Left lung (tissue), 14 donors: ENCODE measurements at places on chromosomes 1 and 21. TPM values are rescaled to one million over a fixed set of nuclear protein-coding genes. Genes with fewer than 3 reads are reported as not detected.

NID1 gene
- polyA plus RNA-seq: 232 TPM

PRDM15 gene
- 9.1 TPM for polyA plus RNA-seq

TBX15 gene
- 0.10 TPM for polyA plus RNA-seq

VANGL2 gene
- 38.7 TPM for polyA plus RNA-seq

- peaks cover 10% of the 10 kb centered on the region for H3K4me1 ChIP-seq
- H3K27ac ChIP-seq: no peak overlapping the region
- no peak overlapping the region for H3K4me3 ChIP-seq
- no peaks in the 10 kb centered on the region for H3K36me3 ChIP-seq
- DNase-seq: no peak
Measured at GRCh38 chr1:109112056-109112651, 1.8 kb upstream of the ELAPOR1 start.

GRCh38 chr1:36834586-36834985, 199.7 kb downstream of the GRIK3 start:
- H3K27ac ChIP-seq: no peak overlapping the region
- no peaks in the 10 kb centered on the region for H3K4me1 ChIP-seq

DNA sequence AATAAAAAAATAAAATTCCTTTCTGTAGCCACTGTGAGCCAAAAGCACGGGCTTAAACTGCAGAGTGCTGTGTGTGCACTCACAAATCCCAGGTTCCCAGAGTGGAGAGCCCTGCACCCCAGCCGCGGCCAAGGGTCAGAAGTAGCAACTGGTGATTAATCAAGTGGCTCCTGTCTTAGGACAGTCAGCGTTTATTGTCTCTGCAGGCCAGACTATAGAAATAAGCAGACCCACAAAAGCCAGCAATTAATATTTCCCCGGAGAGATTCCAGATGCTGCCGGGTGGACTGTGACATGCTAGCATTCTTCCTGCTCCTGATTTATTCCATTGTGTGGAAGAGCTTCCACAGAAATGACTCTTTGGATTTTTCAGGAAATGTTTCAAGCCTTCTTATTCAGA, 412.2 kb downstream of the KIF26B start:
- no peak for DNase-seq
- no peaks in the 10 kb centered on the region for H3K4me1 ChIP-seq
- H3K27me3 ChIP-seq: no peaks in the 10 kb centered on the region
- H3K36me3 ChIP-seq: no peaks in the 10 kb centered on the region
- H3K4me3 ChIP-seq: no peak overlapping the region

DNA sequence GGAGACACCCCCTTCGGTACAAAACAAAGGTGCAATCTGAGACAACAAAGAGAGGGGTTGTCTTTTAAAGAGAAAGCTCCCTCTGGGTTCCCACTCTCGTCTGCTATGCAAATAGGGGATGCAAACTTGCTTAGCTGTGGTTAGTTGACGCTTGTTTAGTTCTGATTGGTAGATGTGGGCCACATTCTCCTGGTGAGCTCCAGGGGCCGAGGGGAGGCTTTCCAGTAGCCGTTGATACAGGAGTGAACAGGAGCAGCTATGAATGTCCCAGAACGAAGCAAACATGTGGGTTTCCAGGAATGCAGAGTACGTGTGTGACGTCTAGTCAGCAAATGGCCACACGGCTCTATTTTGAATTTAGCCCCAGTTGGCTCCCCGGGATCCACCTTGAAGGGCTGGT, 14.7 kb downstream of the TFF2 start:
- H3K27me3 ChIP-seq: no peaks in the 10 kb centered on the region
- peak; percentile 19 for DNase-seq
- H3K4me3 ChIP-seq: no peak overlapping the region
- H3K27ac ChIP-seq: no peak overlapping the region
- no peaks in the 10 kb centered on the region for H3K36me3 ChIP-seq

GRCh38 chr1:218558271-218558810, 213.2 kb downstream of the TGFB2 start:
- DNase-seq: no peak
- H3K27ac ChIP-seq: no peak overlapping the region
- H3K4me3 ChIP-seq: no peak overlapping the region
- H3K4me1 ChIP-seq: no peaks in the 10 kb centered on the region
- no peaks in the 10 kb centered on the region for H3K36me3 ChIP-seq
- H3K27me3 ChIP-seq: no peaks in the 10 kb centered on the region

GRCh38 chr1:245997471-245998258, 509.4 kb downstream of the SMYD3 start:
- no peaks in the 10 kb centered on the region for H3K27me3 ChIP-seq
- no peaks in the 10 kb centered on the region for H3K4me1 ChIP-seq
- DNase-seq: no peak
- H3K27ac ChIP-seq: no peak overlapping the region
- H3K36me3 ChIP-seq: no peaks in the 10 kb centered on the region
- no peak overlapping the region for H3K4me3 ChIP-seq

GRCh38 chr1:116971258-116971860, 30.2 kb upstream of the CD101 start:
- no peak overlapping the region for H3K27ac ChIP-seq
- peaks cover 10% of the 10 kb centered on the region for H3K36me3 ChIP-seq
- no peak overlapping the region for H3K4me3 ChIP-seq

DNA sequence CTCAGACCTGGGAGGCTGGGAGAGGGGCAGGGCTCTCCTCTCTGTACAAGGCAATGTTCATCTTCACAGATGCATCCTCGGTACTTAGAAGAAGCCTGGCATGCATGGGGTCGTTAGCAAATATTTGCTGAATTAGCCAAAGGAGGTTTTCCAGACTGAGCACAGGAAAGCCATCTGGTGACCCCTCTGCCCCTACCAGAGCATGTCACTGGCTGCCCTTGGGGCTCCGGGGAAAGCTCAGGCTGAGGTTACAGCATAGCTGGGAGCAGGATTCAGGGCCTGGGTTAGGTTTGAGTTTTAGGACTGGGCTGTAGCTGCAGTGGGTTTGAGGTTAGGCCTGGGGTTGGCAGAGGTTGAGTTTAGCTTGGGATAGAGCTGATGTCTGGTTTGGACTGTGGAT, 43.4 kb upstream of the ZBTB40 start:
- no peak overlapping the region for H3K4me3 ChIP-seq
- no peaks in the 10 kb centered on the region for H3K36me3 ChIP-seq
- H3K27me3 ChIP-seq: peaks cover 17% of the 10 kb centered on the region
- no peak for DNase-seq

- no peak for DNase-seq
- H3K4me1 ChIP-seq: no peaks in the 10 kb centered on the region
- no peaks in the 10 kb centered on the region for H3K36me3 ChIP-seq
- no peak overlapping the region for H3K27ac ChIP-seq
- H3K27me3 ChIP-seq: no peaks in the 10 kb centered on the region
Measured at GRCh38 chr21:44487831-44488230, 32.5 kb downstream of the LRRC3 start.

DNA sequence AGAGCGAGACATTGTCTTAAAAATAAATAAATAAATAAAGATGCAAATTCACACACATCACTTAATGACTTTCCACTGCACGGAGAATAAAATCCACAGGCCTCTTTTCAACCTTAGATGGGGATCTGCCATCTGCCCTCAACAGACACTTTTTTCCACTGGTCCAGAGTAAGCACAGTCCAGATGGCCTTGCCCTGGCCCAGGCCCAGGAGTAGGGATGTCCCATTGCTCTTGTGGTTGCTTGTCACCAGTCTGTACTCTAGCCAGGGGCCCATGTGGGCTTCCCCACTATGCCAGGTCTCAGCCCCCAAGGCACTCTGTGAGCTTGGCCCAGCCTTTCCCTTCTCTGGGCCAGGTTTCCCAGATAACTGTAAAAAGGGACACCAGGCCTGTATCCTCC, 17.4 kb downstream of the PLOD1 start:
- no peaks in the 10 kb centered on the region for H3K27me3 ChIP-seq
- H3K4me1 ChIP-seq: peaks cover 5% of the 10 kb centered on the region
- no peak overlapping the region for H3K27ac ChIP-seq
- no peak overlapping the region for H3K4me3 ChIP-seq
- H3K36me3 ChIP-seq: peaks cover 88% of the 10 kb centered on the region
- no peak for DNase-seq

GRCh38 chr1:178684542-178685000, 40.5 kb upstream of the RALGPS2 start:
- H3K27ac ChIP-seq: no peak overlapping the region
- H3K36me3 ChIP-seq: no peaks in the 10 kb centered on the region
- no peak for DNase-seq
- H3K4me3 ChIP-seq: no peak overlapping the region
- H3K27me3 ChIP-seq: no peaks in the 10 kb centered on the region

GRCh38 chr1:58818075-58818474, 34.2 kb upstream of the JUN start:
- H3K4me3 ChIP-seq: no peak overlapping the region
- H3K4me1 ChIP-seq: peaks cover 44% of the 10 kb centered on the region
- DNase-seq: no peak
- no peaks in the 10 kb centered on the region for H3K36me3 ChIP-seq
- no peak overlapping the region for H3K27ac ChIP-seq
- H3K27me3 ChIP-seq: no peaks in the 10 kb centered on the region

DNA sequence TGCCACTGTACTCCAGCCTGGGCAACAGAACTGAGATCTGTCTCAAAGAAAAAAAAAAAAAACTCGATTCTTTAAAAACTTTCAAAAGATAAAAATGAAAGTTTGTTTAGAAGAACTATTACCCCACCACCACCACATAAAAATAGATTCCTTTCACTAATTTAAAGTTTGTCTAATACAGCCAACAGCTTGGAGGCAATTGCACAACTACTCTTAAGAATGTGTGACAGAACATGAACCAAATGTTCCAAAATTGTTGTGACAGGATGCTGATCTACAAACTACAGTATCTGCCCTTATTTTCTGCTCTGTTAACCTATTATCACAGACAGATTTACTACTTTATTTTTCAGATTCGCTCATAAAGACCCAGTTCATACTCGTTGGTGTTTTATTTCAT, 5.5 kb upstream of the TGFBR3 start:
- H3K36me3 ChIP-seq: no peaks in the 10 kb centered on the region
- DNase-seq: no peak
- H3K27ac ChIP-seq: peak overlapping the region; percentile 26
- H3K27me3 ChIP-seq: no peaks in the 10 kb centered on the region
- peaks cover 3% of the 10 kb centered on the region for H3K4me1 ChIP-seq

DNA sequence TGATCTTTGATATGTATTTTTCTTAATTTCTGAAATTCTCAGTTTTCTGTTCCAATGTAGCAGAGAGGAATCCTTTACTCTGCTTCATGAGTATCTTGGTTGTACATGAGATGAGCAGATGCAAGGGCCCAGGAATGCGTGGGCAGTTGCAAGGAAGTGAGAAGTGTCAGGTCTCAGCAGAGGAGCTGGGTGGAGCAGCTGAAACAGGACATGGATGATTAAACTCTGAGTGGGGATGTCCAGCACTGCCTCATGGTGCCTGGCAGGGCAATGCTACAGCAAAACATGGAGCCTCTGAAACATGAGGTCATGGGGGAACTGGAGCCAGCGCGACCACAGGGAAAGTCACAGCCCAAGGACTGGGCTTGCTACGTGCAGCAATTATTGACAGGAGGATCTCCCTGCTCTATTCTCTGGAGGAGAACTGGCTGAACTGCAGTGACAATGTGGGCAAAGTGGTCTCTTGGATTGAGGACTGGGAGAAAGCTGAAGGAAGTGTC, 48.4 kb downstream of the COLGALT2 start:
- H3K4me3 ChIP-seq: no peak overlapping the region
- DNase-seq: no peak
- H3K36me3 ChIP-seq: no peaks in the 10 kb centered on the region
- no peaks in the 10 kb centered on the region for H3K4me1 ChIP-seq
